WTC11 (cell line): ENCODE measurements at places on chromosomes 12 and 14. TPM values are rescaled to one million over a fixed set of nuclear protein-coding genes. Genes with fewer than 3 reads are reported as not detected.

The HHIPL1 gene
- 1.2 to 2.0 TPM (median 1.5 TPM) in 3 replicates for total RNA-seq

DNA sequence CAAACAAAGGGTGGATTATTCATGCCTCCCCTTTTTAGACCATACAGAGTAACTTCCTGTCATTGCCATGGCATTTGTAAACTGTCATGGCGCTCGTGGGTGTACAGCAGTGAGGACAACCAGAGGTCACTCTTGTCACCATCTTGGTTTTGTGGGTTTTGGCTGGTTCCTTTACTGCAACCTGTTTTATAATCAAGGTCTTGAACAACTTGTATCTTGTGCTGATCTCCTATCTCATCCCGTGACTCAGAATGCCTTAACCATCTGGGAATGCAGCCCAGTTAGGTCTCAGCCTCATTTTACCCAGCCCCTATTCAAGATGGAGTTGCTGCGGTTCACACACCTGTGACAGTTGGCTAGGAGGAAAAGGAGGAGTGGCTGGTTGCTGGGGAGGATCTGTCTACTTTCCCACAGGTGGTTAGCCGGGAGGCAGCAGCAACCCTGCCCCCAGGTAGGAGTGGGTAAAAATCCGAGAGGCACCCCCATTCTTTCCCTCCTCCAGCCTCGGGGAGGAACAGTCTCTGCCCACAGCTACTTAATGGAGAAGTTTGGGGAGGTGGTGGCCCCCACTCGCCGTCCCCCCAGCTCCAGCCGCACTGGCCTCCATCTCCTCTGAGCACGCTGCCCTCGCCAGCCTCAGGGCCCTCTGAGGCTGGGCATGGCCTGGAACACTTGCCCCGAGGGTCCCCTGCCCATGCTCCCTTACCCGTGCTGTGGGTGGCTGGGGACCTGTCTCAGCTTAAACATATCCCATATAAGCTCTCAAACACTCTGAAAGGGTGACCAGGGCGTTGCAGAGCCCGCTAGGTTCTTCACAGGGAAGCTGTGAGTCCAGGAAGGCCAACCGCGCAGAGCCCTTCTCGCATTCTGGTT is 41.7 kb downstream of the SMIM41 start:
- H3K27me3 ChIP-seq: peaks cover 9% of the 10 kb centered on the region; the same call in 1 of the 2 replicates
- H3K36me3 ChIP-seq: no peaks in the 10 kb centered on the region
- no peak overlapping the region for H3K4me3 ChIP-seq
- no peak for DNase-seq

DNA sequence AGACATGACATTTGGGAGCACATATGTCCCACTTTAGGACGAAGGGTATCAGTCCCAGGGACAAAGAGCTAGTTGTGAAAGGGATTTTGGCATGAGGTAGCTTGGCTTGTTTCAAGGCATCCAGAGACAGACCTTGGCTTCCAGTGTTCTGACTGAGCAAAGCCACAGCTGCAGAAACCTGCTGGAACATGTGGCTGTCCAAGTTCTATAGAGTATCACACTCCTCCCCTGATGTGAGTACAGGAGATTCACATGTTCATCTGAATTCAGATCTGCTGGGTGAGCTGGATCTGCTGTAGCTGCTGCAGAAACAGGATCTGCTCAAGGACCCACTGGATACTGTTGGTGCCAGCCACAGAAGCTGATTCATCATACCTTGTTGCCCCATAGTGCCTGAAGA is 10.1 kb upstream of the C14orf39 start:
- peaks cover 21% of the 10 kb centered on the region for H3K27me3 ChIP-seq
- DNase-seq: no peak
- no peaks in the 10 kb centered on the region for H3K36me3 ChIP-seq

DNA sequence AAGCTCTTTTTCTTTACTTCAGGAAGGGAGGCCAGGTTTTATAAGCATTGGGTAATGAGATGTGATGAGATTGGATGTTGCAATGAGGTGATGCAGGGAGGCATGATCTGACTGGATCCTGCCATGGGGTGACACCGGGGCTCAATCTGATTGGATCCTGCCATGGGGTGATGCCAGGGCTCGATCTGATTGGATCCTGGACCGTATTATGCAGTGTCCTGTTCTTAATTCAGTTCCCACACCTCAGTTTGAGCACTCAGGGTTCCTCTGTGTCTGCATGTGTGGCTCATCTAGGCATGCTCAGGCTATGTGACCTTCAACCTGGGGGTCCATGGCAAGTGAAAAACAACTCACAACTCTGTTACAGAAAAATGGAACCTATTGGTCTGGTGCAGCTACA is 166.4 kb downstream of the SLC15A4 start:
- H3K4me1 ChIP-seq: no peaks in the 10 kb centered on the region
- peaks cover 7% of the 10 kb centered on the region; the same call in 1 of the 2 replicates for H3K27me3 ChIP-seq
- no peak overlapping the region for H3K27ac ChIP-seq

DNA sequence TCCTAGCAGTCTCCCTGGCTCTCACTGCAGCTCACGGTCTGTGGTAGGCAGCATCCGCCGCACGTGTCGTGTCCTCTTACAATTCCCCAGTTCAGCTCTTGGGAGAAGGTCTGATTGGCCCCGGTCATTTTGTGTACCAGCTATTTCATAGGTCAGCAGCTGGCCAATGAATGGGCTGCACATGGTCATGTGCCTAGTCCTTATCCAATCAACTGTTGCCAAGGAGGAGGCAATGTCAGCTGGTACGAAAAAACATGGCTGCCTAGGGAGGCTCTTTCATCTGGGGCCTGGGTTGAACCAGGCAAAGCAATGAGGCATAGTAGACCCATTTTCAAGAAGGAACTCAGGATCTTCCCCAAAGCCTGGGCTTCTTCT is 46.1 kb downstream of the RNFT2 start:
- peaks cover 70% of the 10 kb centered on the region for H3K36me3 ChIP-seq
- no peaks in the 10 kb centered on the region for H3K27me3 ChIP-seq
- H3K4me3 ChIP-seq: no peak overlapping the region

- DNase-seq: peak; percentile 81
- no peak overlapping the region for H3K27ac ChIP-seq
- H3K27me3 ChIP-seq: peaks cover 76% of the 10 kb centered on the region
- no peaks in the 10 kb centered on the region for H3K36me3 ChIP-seq
- H3K4me3 ChIP-seq: no peak overlapping the region
These were observed 8.5 kb upstream of the ASCL1 start for GRCh38 chr12:102948941-102949352.

DNA sequence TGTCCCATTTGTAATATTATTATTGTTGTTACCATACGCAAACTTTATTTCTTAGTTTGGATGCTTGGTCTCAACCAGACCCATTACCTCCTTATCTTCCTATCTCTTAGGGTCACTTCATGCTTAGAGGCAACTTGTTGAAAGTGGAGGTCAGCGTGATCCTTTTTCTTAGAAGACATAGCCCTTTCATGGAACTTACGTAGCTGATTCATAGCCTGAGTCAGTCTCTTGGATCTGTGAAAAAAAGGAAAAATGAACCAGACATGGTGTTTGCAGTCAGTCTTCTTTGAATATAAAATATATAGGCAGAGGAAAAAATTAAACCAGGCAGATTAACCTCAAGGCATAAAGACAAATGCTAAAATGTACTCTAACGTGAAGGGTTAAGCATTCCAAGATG is 613.7 kb downstream of the DIO2 start:
- no peak overlapping the region for H3K4me3 ChIP-seq
- DNase-seq: no peak
- peaks cover 29% of the 10 kb centered on the region for H3K36me3 ChIP-seq
- no peaks in the 10 kb centered on the region; the same call in 1 of the 2 replicates for H3K27me3 ChIP-seq
- no peak overlapping the region for H3K27ac ChIP-seq

DNA sequence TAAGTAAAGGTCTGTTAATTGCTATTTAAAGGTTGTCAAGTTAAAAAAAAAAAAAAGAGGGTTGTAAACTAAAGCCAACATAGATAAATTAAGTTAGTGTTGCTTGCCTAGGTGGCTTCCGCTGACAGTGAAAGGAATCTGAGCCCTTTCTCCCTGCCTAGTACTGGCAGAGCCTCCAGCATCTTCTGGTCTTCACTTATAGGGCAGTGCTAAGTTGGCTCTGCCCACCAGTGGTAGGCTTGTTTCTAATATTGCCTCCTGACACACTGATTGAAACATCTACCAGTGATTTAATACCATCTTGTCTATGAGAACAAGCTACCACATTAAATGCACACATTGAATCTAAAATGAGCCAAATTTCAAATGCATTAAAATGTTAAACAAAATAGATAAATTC is 39.7 kb downstream of the PLEKHA5 start:
- no peaks in the 10 kb centered on the region for H3K36me3 ChIP-seq
- H3K4me3 ChIP-seq: no peak overlapping the region
- DNase-seq: no peak
- H3K4me1 ChIP-seq: peaks cover 67% of the 10 kb centered on the region

DNA sequence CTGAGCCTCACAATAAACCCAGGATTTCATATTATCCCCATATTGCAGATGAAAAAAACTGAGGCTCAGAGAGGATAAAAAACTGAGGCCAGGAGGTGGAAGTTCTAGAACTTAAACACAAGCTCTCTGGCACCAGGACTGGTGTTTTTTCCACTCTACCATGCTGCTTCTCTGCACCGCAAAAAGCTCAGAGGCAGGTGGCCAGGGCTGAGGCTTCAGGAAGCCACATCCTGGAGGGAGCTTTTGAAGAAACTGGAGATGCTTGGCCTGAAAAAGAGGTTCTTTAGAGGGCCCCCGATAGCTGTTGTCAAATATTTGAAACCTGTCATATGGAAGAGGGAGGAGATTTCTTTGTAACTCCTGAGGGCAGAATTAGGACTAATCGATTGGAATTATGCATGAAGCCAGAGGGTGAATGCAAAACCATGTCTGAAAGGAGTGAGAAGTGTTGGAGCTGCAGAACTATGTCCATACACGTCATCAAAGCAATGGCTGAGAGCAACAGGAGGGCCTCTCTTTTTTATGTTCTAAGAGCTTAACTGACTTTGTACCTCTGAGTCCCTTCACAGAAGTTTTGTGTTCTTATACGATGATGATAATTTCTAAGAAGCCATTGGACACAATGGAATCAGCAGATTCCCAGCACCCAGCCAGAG is 448.6 kb downstream of the FUT8 start:
- 0 out of 2 replicates have a peak, but pooled peaks cover 3% of the 10 kb centered on the region for H3K27me3 ChIP-seq
- DNase-seq: no peak
- H3K4me1 ChIP-seq: no peaks in the 10 kb centered on the region
- H3K4me3 ChIP-seq: no peak overlapping the region
- no peak overlapping the region for H3K27ac ChIP-seq

DNA sequence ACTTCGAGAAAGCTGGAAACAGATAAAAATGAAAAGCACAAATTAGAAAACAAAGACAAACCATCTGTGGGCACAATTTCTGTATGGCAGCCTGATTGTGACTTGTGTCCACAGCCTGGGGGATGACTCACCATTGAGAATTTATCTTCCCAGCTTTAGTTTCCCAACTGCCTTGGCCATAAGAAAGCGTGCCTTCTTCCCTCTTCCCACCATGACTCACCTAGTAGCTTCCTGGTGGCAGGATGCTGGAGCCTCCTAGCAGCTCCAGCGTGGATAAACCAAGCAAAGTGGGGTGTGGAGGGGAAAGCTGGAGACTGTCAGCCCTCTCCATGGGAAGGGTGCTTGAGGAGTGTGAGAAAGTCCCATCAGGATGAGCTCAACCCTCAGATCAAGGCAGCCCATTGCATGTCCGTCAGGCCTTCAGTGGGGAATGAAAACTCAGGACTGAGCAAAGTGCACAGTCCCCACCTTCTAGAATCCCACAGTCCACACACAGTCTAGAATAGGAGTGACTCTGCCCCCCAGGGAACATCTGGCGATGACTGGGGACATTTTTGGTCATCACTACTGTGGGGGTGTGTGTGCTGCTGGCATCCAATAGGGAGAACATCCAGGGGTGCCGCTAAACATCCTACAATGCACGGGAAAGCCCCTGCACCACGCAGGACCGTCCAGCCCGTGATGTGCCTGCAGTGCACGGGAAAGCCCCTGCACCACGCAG is 22.4 kb upstream of the SERPINA6 start:
- no peaks in the 10 kb centered on the region for H3K36me3 ChIP-seq
- no peak overlapping the region for H3K4me3 ChIP-seq
- no peaks in the 10 kb centered on the region for H3K4me1 ChIP-seq
- H3K27me3 ChIP-seq: 0 out of 2 replicates have a peak, but pooled peaks cover 5% of the 10 kb centered on the region
- no peak overlapping the region for H3K27ac ChIP-seq
- DNase-seq: no peak

DNA sequence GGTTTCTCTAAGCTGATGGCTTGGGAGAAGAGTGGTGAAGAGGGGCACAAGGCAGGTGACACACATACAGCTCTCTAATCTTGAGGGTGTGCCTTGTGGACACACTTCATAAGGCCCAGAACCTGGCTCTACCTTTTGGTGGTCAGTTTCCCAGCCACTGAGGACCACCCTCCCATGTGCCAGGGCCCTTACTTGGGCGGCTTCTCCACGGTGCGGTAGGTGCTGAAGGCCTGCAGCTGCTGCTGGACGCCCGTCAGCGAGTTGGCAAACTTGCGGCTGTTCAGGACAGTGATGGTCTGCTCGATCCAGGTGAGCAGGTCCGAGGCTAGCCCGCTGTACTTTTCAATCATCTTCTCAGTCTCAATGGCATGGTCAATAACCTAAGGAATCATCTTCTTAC is 80.2 kb downstream of the SPTB start:
- H3K27ac ChIP-seq: no peak overlapping the region
- H3K4me1 ChIP-seq: peaks cover 3% of the 10 kb centered on the region; the same call in 1 of the 2 replicates
- no peaks in the 10 kb centered on the region; the same call in 1 of the 2 replicates for H3K27me3 ChIP-seq
- H3K4me3 ChIP-seq: no peak overlapping the region

- H3K27ac ChIP-seq: no peak overlapping the region
- peaks cover 4% of the 10 kb centered on the region for H3K27me3 ChIP-seq
- H3K4me3 ChIP-seq: no peak overlapping the region
- peaks cover 16% of the 10 kb centered on the region for H3K4me1 ChIP-seq
These were observed 72.9 kb upstream of the FRMD6 start for GRCh38 chr14:51578853-51579252.

DNA sequence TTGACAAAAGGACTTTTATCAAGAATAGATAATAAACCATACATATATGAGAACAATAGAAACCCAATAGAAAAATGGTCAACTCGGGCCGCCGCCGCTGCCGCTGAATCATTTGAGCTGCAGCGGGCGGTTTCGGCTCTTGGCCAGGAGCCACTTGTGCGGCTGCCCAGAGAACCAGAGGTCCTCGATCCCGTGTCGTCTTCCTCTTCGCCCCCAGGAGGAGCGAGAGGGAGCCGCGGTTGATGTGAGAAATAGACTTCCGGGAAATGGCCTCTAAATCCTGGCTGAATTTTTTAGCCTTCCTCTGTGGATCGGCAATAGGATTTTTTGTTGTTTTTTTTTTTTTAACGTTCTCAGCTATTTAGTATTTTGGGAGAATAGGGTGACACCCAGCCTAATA is 44.8 kb downstream of the CPSF6 start:
- peak overlapping the region; percentile 58 for H3K4me3 ChIP-seq
- no peak overlapping the region for H3K27ac ChIP-seq
